ENCODE measurements at places on chromosomes 2 and 18.

DNA sequence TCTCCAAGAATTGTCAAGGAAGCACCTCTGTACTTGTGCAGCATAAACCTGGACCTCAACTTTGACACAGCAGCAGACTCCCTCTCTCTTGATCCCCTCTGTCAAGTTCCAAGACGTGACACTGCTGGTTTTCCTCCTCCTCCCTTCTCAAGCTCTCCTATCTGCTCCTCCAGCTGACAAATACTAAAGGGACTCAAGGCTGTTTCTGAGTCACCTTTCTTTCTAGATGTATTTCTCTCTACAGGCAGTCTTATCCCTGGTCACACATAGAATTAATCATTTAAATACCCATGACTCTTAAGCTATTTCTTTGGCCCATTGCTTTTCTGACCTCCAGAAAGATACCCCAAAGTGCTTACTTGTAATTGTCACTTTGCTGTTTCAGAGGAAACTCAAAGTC, 53.5 kb downstream of the SEPTIN10 start:
- no peak for DNase-seq

- no peak for DNase-seq
Measured at GRCh38 chr18:55763805-55764204, 175.8 kb upstream of the TCF4 start.

GRCh38 chr2:68901199-68901514, 30.0 kb upstream of the BMP10 start:
- no peak for DNase-seq

GRCh38 chr2:50840341-50841124, 191.4 kb downstream of the NRXN1 start:
- no peak for DNase-seq

DNA sequence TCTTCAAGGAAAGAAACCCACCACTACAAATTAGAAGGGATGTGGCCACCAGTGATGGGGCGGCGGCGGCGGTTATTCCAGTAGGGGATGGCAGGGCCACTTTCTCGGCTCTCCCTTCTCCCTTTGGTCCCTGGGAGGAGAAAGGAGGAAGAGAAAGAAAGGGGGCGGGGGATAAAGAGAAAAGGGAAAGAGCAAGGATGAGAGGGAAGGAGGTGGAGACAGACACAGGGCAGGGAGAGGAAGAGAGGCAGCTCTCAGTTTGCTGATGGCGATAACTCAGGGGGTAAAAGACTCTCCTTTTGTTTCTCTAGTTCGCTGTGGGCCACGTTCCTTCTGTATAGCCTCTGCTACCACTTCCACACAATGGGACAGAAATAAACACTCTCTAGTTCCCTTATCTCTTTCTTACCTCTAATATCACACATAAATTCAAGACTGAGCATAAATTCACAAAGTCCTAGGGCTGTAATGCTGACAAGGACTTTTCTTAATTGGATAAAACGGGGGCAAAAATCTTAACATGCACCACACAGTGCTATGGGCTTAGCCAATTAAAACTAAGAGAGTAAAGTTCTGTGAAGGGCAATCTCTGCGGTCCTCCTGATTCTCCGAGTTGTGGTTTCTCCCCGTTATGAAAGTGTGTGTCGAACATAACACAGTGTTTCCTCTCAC, 14.6 kb downstream of the SFT2D3 start:
- DNase-seq = no peak

DNA sequence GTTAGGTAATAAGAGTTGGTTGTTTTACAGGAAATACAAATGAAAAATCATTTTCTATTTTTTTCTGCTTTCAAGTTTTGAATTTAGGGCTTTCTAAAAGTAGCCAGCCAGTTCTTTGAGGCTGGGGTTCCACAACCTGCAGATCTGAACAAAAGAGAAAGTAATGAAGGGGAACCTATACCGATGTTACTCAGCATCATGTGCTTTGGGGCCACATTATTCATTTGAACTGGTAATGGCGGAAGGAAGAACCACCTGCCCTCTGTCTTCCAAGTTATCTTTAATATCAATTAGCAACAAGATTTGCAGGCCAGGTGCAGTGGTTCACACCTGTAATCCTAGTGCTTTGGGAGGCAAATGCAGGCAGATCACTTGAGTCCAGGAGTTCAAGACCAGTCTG, 12.9 kb upstream of the MRO start:
- DNase-seq = no peak

- no peak for DNase-seq
Measured at GRCh38 chr2:112642561-112642960, 3.2 kb upstream of the SLC20A1 start.

GRCh38 chr2:241325257-241325656, 9.5 kb downstream of the SEPTIN2 start:
- DNase-seq = no peak

DNA sequence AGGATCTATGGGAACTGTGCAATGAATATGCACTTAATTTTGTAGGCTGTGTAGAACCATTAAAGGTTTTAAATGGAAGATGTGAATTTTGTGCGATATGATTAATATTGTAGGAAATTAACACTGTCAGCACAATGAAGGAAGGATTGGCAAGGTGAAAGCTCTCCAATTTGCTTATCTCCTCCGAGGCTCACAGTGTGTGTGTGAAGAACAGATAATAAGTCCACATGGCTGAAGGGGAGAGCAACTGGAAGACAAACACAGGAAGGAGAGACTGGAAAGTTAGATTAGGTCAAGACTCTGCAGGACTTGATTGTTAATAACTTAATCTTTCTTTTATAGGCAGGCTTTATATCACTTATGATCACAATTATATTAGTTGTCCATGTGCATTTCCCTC, 269.7 kb upstream of the VRK2 start:
- DNase-seq = no peak

DNA sequence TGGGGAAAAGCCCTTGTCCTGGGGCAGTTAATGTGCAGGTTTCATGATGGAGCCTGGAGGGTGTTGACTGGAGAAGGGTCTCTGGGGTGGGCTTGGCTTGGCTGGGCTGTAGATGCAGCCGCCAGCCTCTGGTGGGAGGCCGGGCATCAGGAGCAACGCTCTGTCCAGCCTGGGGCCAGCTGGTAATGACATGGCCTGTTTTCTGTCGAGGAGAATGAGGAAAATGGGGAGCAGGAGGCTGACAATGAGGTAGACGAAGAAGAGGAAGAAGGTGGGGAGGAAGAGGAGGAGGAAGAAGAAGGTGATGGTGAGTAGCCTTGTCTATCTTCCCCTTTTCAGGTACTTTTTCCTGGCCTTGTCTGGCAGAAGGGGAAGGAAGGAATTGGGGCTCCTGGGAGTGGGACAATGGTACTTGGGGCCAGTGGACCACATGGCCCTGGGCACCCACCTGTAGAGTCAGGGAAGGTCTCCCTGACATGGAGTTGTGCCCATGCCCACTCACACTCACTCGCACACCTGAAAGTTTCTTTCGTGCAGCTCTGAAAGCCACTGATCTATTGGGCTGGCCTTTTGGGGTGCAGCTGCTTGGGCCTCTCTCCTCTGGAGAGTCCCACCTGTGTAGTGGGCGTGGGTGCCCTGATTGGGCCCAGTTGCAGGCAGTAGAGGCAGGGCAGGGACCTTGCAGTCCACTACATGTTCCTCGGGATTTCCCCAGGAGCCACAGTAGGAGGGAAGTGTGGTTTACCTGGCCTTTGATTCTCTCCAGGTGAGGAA, 3.5 kb downstream of the PTMA start:
- DNase-seq = no peak

- no peak for DNase-seq
Measured at GRCh38 chr2:119181791-119182445, 23.4 kb upstream of the C1QL2 start.

- DNase-seq = no peak
Measured at GRCh38 chr2:223772363-223772762, 65.0 kb downstream of the AP1S3 start.

GRCh38 chr18:8084160-8084559, 517.0 kb downstream of the PTPRM start:
- DNase-seq = peak; percentile 60

GRCh38 chr18:46035696-46036680, 36.1 kb downstream of the PSTPIP2 start:
- DNase-seq = no peak

GRCh38 chr2:215717501-215718381, 281.9 kb upstream of the FN1 start:
- DNase-seq = no peak

- DNase-seq = peak; percentile 88
Measured at GRCh38 chr2:65040400-65041261, 15.6 kb upstream of the CEP68 start.

- no peak for DNase-seq
Measured at GRCh38 chr2:197363998-197364397, 53.4 kb upstream of the ANKRD44 start.

DNA sequence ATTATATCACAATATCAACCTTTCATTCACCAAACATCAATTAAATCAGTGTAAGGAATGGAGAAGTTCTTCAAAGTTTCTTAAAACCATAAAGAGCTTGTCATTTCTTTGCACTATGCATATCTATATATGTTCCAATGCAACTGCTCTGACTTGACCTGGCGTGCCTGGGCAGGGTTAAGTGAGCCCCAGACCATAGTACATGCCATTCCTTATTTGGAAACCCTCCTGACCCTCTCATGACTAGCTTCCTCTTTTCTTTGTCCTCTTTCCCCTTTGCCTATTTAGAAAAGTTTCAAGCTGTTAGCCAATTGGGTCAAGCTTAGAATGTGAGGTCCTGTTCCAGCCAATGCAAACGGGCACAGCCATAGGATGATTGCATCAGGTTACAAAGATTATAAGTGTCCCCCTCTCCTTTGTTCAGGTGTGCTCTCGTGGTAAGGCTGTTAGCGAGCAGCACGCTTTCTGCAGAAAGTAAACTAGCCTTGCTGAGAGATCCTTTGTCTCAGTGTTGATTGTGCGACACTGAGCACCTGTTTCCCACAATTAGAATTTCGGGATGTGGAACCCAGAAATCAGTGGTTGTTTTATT, 78.2 kb upstream of the UXS1 start:
- no peak for DNase-seq

- DNase-seq = no peak
Measured at GRCh38 chr2:232238108-232238507, 140.4 kb upstream of the ALPP start.

- no peak for DNase-seq
Measured at GRCh38 chr2:56086336-56086735, 97.5 kb upstream of the CCDC85A start.

DNA sequence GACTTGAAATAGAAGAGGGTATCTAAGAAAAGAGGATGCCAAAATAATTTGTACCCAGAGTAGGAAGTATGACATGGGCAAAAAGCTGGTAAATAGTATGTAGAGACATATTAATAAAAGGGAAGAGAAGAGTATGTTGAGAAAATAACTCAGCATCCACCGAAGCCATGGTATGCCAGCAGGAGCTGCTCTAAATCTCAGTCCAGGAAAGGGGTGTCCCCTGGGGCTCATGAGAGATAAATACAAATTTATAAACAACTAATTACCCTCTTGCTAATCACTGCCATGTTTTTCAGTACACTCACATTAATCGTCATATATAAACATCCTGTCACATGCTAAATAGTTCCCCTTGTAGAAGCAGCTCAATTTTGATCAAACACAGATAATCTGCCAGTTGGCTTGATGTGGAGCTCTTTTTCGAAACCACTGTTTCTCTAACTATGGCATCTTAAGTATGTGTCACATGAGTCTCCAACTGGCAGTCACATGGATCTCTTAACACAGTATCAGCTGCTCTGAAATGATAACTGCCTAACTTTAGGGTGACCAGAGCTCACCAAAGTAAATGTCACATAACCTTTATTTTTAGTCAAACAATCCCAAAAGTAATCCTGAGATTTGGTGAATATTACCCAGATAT, 31.9 kb downstream of the EXOC6B start:
- no peak for DNase-seq

GRCh38 chr18:61580046-61580445, 246.8 kb downstream of the CDH20 start:
- no peak for DNase-seq

GRCh38 chr2:202609381-202610145, 25.2 kb upstream of the FAM117B start:
- no peak for DNase-seq

DNA sequence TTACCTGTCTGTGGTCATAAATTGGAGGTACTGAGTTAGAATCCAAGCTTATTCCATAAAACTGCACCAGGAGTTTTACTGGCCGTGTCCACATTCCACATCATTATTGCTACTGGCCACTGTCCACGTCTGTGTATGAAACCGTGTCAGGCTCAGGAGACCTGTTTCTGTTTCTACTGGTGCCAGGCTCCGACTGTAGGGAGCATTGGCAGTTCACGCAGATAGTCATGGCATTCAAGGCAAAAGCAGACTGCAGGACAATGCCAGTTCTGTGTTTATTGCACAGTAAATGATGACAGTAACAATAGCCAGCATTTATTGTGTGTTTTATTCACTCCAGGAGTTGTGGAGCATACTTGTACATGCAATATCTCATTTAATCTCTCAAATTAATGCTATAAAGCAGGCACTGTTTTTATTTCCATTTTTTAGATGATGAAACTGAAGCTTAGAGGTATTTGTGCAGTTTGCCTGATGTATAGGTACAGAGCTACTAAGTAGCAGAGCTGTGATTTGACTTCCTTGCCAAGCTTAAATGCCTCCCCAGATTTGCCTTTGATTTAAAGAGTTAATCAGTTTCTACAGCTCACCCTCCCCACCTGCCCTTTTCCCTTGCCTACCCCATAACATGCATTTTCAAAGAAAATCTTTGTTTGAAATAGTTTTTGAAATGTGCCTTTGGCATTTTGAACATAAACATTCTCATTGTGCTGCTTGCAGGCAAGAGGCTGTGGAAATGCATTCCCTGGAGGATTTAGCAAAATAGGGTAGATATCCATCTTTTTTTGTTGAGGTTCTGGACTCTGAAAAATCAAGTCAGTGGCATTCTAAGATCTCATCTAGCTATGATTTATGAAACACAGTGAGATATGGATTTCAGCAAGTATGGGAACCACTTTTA, 55.5 kb downstream of the MAP4K4 start:
- DNase-seq = no peak

DNA sequence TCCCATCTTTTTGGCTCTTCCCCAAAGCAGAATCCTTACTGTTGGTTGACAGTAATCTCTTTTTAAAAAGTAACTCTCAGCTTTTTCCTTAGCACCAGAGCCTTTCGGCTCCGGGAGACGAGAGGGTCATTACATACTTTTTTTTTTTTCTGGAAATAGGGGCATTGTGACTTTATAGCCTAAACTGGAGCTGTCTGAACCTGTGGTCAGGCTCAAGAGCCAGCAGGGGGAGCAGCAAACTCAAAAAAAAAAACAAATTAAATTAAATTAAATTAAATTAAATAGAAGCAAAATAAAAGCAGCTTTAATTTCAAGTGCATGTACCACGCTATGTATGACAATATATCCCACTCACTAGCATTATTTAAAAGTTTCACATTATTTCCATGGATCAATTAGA, 156.6 kb downstream of the DTNA start:
- peak; percentile 27 for DNase-seq

GRCh38 chr2:6031200-6031867, 339.1 kb downstream of the SOX11 start:
- no peak for DNase-seq

GRCh38 chr2:43375746-43376522, 149.5 kb upstream of the ZFP36L2 start:
- no peak for DNase-seq

DNA sequence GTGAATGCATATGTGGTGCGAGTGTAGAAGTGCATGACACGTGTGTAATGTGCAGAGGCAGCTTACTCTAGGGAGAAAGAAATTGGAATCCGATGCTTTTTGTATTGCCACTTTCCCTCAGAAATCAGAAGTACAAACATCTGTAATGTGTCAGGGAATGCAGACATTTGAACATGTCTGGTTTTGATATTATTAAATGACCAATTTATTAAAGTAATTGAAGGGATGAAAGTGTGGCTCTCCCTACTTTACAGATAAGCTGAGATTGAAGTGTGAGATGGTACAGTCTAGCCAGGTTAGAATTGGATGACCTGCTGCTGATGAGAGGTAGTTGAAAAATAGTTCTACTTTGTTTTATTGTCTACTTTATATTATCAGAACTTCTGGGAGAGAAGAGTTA, 74.5 kb upstream of the NT5C1B start:
- no peak for DNase-seq

All from RKO (cell line).